IMR-90 (cell line): ENCODE measurements at places on chromosomes 12 and 14. TPM values are rescaled to one million over a fixed set of nuclear protein-coding genes. Genes with fewer than 3 reads are reported as not detected.

- no peak overlapping the region for H3K27ac ChIP-seq
- peaks cover 6% of the 10 kb centered on the region for H3K4me1 ChIP-seq
- peaks cover 9% of the 10 kb centered on the region for H3K36me3 ChIP-seq
- no peak overlapping the region for H3K4me3 ChIP-seq
- no peaks in the 10 kb centered on the region for H3K27me3 ChIP-seq
- DNase-seq, result no peak
Measured at GRCh38 chr14:101875041-101875726, 89.2 kb upstream of the DYNC1H1 start.

SERPINA5 gene
- total RNA-seq, result not detected in 2 replicates

- H3K4me1 ChIP-seq, result no peaks in the 10 kb centered on the region
- H3K4me3 ChIP-seq, result no peak overlapping the region
- no peak overlapping the region for H3K27ac ChIP-seq
Measured at GRCh38 chr12:96378319-96378718, 21.9 kb downstream of the CDK17 start.

- H3K4me1 ChIP-seq, result no peaks in the 10 kb centered on the region
- H3K36me3 ChIP-seq, result no peaks in the 10 kb centered on the region
- H3K27me3 ChIP-seq, result no peaks in the 10 kb centered on the region
- no peak overlapping the region for H3K4me3 ChIP-seq
Measured at GRCh38 chr14:85613496-85613895, 83.6 kb downstream of the FLRT2 start.

DNA sequence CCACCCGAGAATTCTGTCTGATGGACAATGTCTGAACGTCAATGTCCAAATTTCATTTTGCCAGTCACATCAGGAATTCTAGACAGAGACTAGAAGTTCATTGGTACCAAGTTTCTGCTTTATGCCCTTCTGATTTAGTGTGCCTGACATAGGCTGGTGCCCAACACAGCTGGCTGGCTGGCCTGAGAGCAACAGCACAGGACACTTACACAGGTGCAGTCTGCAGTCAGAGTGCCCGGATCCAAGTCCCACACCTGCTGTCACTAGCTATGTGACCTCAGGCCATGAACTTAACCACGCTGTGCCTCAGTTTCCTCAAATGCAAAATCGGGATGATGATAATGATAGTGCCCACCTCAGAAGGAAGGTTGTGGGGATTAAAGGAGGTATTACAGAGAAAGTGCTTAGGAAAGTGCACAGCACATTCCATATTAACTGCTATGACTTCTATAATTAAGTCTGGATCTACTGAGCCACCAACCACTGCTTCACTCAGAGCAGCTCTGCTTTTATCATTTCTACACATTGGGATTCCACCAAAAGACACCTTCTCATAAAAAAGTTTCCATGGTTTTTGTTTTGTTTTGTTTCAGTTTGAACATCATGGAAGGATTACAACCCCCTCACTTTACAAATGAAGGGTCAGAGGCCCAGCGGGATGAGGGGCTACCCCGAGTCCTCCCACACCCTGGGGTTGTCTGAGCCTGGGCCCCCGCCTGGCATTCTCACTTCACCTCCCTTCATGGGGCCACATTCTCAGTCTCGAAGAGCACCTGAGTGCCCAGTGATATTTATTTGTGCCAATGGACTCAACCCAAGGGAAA, 168.8 kb upstream of the BCL2L14 start:
- no peaks in the 10 kb centered on the region for H3K36me3 ChIP-seq
- no peaks in the 10 kb centered on the region for H3K27me3 ChIP-seq
- no peak overlapping the region for H3K4me3 ChIP-seq
- H3K27ac ChIP-seq, result no peak overlapping the region
- H3K4me1 ChIP-seq, result peaks cover 4% of the 10 kb centered on the region; the same call in 1 of the 2 replicates

DNA sequence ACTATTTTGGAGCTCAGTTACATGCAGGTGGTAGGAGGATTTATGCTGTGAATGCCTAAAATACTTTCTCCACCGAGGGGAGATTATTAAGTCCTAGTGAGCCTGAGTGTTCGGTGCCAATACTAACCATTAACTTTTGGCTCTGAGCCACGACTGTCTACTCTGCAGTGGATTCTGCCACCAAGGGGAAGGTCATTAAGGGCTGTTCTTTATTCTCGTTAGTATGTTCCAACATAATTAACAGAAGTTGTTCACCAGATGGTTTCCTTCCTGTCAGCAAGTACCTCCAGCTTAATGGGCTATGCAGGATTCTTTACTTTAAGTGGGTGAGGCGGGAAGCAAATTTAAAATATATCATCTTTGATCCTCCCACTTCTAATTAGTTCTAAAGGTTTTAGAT, 326.3 kb downstream of the BMP4 start:
- no peak for DNase-seq
- no peak overlapping the region for H3K4me3 ChIP-seq
- no peaks in the 10 kb centered on the region for H3K36me3 ChIP-seq
- H3K27me3 ChIP-seq, result peaks cover 13% of the 10 kb centered on the region
- no peak overlapping the region for H3K27ac ChIP-seq
- H3K4me1 ChIP-seq, result no peaks in the 10 kb centered on the region; the same call in 1 of the 2 replicates

MUCL1 gene
- total RNA-seq, result not detected in 2 replicates

LRTM2 gene
- not detected in 2 replicates for total RNA-seq

GRCh38 chr14:21735639-21736307, 62.2 kb upstream of the OR4E1 start:
- no peaks in the 10 kb centered on the region for H3K27me3 ChIP-seq
- no peak overlapping the region for H3K4me3 ChIP-seq
- DNase-seq, result no peak
- H3K27ac ChIP-seq, result no peak overlapping the region
- no peaks in the 10 kb centered on the region for H3K36me3 ChIP-seq
- no peaks in the 10 kb centered on the region for H3K4me1 ChIP-seq

DNA sequence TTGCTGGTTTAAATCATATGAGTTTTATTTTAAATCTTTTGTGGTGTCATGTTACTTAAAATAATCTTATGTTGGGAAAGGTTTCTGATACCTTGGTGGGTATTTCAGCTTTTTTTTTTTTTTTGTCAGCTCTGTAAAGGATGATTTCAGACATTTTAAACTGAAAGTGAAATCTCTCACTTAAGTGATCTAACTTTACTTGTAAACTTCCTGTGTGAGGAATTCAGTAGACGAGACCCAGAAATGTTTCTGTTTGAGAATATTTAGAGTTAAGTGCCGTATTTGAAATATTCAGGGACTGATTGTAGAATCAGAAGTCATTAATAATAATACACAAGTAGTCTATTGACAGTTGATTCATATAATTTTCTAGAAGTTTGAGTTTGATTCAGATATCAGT, 37.8 kb downstream of the PROX2 start:
- peak; percentile 30 for DNase-seq
- no peak overlapping the region for H3K4me3 ChIP-seq
- H3K27me3 ChIP-seq, result no peaks in the 10 kb centered on the region
- H3K27ac ChIP-seq, result no peak overlapping the region
- peaks cover 18% of the 10 kb centered on the region for H3K4me1 ChIP-seq
- peaks cover 9% of the 10 kb centered on the region for H3K36me3 ChIP-seq

TMCC3 gene
- total RNA-seq, result 0.28 and 0.36 TPM in 2 replicates

DNA sequence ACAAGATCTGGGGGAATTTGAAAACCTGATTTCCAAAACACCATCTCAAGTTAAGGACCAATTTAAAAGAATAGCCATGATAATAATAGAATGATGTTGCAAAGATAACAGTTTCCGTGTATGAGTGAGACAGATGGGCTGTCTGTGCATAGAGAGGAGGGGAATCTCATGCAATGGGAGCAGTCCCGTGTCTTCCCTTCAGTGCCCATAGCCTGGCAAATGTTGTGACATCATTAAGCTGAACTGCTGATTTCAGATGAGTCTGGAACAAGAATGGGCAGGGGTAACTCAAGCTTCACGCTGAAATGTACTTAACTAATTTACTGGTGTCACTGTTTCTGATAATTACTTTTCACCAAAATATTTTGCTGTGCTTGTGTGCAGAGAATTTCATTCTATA, 454.0 kb downstream of the FOXG1 start:
- no peak for DNase-seq
- H3K4me1 ChIP-seq, result no peaks in the 10 kb centered on the region; the same call in 1 of the 2 replicates
- H3K27ac ChIP-seq, result no peak overlapping the region
- H3K27me3 ChIP-seq, result no peaks in the 10 kb centered on the region
- no peaks in the 10 kb centered on the region for H3K36me3 ChIP-seq
